Stimulated activated CD8-positive, alpha-beta memory T cell treated with anti-CD3 and anti-CD28 coated beads, Interleukin-2, amount 100 ng/mL, for 48 hours (primary cell): ENCODE measurements at places on chromosomes 2 and 18.

GRCh38 chr2:126894585-126895182 lies 4.0 kb upstream of the TEX51 start:
- DNase-seq = no peak

GRCh38 chr2:173578404-173579107 lies 223.9 kb downstream of the CDCA7 start:
- DNase-seq = no peak

GRCh38 chr2:241835611-241836010 lies 23.1 kb downstream of the PDCD1 start:
- no peak for DNase-seq

GRCh38 chr2:113679457-113679856 lies 52.4 kb downstream of the RABL2A start:
- no peak for DNase-seq

- DNase-seq = no peak
Observed at GRCh38 chr2:9573013-9573720, 17.5 kb upstream of the ADAM17 start.

GRCh38 chr2:99576775-99577174 lies 87.0 kb upstream of the REV1 start:
- DNase-seq = no peak

DNA sequence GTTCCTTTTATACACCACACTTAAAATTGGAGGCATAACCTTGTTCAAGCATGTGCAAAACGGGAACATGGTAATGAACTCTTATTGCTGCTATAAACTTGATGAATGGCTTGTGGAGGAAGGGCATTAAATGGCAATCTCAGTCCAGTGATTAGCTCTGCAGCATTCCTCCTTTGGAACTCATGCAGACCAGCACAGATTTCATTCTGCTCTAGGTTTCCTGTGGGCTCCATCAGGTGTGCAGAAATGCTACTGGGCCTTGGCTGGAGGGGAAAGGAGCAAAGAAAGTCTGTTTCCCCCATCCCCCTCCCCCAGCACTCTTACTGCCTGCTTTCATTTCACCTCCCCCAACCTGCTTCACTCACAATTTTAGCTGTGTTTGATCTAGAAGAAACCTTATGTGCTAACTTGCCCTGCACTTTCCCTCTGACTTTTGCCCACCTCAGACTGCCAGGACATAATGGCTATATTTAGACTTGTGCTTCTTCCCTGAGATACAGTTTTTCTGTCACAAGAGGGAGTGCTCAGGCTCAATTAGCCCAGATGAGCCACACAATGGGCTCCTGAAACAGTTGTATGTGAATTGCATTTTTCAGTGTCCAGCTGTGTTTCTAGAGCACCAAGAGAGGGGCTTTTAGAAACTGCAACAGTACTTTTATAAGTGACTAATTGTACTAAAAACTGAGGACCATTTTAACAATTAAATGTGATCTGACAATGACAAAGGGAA lies 109.8 kb downstream of the FSHR start:
- DNase-seq = no peak

DNA sequence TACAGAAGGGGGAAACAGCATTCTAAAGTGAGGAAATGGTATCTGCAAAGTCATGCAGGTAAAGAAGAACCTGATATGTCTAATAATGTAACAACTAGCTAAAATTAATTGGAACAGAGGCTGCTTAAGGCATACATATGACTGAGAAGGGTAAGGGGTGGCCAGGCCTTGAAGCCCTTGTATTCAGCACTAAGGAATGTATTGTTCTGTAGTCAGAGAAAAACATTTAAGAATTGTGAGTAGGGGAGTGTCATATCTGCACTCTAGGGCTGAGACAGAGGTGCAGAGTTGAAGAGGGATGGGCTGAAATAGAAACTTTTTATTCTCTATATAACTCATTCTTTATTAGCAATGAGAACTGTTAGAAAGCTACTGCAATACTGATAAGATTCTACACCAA lies 145.5 kb upstream of the CHAC2 start:
- no peak for DNase-seq

GRCh38 chr2:230886671-230887071 lies 21.9 kb downstream of the ITM2C start:
- DNase-seq = no peak

DNA sequence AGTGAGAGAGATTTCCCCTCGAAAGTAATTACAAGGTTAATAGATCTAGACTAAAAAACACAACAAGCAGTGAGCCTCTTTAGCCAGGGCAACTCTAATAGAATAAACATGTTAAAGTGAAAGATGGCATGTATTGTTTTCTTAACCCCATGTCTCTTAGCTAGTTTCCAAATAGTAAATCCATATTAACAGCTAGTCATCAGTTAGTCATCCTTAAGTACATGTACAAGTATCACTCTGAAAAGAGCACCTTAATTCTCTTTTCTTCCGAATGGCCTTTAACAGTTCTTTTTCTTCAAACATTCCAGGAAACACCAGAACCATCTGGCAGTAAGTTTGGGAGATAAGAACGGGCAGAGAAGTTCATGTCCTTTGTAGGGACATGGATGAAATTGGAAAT lies 1480.0 kb downstream of the LRP1B start:
- no peak for DNase-seq

DNA sequence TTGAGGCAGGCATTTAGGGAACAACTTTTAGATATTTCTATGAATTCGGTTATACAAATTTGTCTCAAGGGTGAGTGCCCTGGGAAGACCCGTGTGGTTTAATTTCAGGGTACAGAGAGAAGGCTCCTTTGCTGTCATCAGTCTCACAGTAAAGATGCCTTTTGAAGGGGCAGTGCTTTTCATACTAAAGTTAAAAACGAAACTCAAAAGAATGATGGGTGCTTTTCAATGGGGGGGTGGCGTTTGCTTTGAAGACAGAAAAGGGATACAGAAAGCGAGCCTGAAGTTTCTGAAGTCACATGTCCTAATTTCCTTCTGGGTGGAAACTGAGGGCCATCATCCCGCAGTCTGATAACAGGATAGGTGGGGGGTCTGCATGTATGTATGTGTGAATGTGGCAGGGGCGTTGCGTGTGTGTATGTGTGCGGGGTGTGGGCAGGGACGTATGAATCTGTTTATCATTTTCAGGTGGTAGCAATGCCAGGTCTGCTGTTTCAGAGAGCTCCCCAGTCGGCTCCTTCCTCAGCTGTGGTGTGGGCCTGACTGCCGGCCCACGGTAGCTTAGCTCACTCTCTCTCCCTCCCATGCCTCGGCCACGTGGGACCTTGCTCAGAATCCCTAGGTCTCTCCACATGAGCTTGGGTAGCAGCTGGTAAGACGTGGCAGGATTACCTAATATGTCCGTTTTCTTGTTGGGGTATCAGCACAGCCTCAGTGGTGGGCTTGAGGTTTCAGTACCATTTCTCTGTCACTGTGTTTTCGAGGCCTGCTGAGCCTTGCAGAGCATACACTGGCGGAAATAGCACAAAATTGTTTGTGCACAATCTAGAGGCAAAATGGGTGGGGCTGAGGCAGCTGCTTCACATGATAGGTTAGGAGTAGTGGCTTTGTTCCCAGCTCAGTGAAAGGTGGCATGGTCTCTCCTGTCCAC lies 32.7 kb downstream of the ARHGAP25 start:
- DNase-seq = peak; percentile 30

DNA sequence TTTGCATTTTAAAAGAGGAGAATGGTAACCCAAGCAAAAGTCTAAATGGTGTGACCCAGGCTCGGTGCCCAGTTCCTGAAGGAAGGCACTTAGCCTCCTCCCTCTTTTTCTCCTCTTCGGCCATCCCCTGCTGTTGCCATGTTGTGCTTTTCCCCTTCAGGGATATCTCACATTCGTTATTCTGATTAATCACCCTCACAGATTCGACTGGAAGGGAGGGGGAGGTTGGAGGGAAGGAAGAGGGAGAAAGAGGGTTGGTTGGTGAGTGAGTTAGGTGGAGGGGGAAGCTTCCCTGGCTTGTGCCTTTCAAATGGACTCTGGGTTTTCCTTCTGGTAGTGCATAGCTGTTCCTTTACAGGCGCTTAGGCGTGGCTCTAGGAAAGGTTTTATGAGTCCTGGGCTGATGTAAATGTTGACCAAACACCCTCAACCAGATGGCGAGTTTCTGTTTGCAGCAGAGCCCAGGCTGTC lies 39.0 kb upstream of the LYPD6B start:
- no peak for DNase-seq

- no peak for DNase-seq
Observed at GRCh38 chr2:59857109-59857508, 696.3 kb downstream of the BCL11A start.

- no peak for DNase-seq
Observed at GRCh38 chr18:36409779-36410178, 112.3 kb downstream of the FHOD3 start.

GRCh38 chr2:160783474-160783873 lies 289.9 kb upstream of the RBMS1 start:
- DNase-seq = no peak

- DNase-seq = no peak
Observed at GRCh38 chr18:76977108-76977621, 154.8 kb downstream of the ZNF236 start.

GRCh38 chr2:183125659-183126341 lies 1.6 kb downstream of the NUP35 start:
- no peak for DNase-seq

DNA sequence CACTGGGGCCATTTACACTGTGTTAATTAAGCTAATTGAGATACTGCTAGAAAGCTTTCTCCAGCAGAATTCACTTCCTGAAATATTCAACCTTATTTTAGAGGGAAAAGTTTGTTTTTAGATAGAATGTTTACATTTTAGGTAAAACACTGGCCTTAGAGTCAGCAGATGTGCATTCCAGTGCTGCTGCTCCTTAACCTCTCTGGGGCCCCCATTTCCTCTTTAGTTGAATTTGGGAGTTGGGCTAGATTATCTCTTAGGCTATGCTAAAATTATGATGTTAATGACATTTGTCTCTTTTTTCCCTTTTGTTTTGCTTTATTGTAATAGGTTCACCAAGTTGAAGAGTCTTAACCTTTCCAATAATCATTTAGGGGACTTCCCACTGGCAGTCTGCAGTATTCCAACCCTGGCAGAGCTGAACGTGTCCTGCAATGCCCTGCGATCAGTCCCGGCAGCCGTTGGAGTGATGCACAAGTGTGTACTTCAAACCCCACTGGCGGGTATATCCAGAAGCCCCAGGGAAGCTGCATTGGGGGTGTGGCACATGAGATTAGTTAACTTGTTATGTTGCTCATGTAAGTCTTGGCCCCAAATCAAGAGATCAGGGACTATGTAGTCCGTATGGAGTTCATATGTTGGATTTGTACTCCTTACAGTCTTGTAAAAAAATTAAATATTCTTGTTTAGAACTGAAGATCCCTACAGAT lies 179.5 kb downstream of the PHLPP1 start:
- DNase-seq = no peak

- DNase-seq = no peak
Observed at GRCh38 chr2:127015106-127015910, 91.6 kb downstream of the BIN1 start.

GRCh38 chr2:148674063-148675020 lies 29.8 kb downstream of the EPC2 start:
- no peak for DNase-seq

DNA sequence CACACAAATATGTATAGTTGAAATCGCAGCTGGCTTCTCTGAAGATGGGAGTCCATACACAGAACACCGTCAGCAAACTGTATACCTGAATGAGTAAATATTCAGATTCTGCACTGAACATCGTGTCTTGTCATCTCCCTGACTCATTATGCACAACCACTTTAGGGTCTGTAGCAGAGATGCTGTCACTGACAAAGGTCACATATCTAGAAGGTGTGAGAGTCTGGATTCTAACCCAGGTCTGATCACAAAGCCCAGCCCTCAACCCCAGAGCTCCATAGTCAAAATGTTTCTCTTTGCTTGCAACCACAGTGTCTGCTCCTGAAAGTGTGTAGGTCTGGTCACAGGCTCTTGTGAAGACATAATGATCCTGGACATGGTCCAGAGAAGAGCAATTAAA lies 78.3 kb upstream of the PAX8 start:
- DNase-seq = no peak

DNA sequence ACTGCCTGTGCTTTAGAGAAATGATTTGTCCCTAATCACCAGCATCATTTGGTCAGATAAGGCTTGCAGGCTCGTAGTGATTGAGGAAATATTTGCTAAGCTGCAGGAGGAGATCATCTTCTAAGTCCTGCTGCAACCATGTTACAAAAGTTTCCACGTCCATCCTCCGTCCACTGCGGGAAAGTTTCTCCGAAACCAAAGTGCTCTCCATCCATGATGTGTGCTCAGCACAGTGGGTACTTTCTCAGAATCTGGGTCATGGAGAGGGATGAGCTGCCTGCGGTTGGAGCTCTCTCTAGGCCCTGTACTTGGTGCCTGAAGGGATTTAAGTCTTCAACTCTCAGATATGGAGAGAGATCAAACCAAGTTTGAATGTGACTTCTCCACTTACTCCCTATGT lies 39.3 kb downstream of the IL1RL2 start:
- no peak for DNase-seq

DNA sequence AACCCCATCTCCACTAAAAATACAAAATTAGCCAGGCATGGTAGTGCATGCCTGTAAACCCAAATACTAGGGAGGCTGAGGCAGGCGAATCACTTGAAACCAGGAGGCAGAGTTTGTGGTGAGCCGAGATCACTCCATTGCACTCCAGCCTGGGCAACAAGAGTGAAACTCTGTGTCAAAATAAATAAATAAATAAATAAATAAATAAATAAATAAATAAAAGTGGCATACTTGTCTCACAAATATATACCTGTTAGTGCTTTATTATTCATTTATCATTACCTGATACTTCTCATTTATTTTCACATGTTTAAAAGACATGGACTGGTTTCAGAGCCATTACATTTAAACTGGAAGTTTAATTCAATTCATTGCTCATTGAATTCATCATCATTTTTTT lies 491.4 kb upstream of the CDH7 start:
- DNase-seq = no peak

DNA sequence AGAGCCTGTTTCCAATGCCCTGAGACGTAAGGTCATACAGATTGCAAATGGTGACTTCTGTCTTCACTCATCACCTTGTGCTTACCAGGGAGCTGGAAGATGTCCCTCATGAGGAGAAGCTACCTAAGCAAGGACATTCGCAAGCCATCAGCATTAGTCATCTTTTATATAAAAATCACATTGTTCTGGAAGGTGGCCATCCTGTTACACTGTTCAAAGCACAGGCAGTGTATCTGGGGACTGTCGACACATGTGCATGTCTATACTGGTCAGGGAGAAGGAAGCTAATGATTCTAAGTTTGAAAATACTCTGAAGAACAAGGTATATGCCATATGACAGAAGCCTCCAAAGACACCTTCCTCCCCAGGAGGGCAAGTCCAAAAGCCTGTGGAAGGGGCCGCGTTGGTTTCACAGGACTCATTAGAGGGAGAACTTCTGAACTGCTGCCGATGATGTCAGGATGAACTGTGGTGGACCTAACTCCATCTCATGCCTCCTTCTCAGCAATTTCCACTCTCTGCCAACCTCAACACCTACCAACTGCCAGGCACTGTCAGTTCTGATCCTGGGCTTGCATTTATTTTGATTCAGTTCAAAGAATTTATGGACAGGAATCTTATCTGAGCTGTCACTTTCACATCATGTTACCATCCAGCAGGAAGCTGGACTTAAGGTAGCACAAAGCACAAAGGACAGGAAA lies 39.4 kb downstream of the DNER start:
- no peak for DNase-seq

GRCh38 chr18:35497027-35497369 lies 762 bp downstream of the INO80C start:
- no peak for DNase-seq
